ENCODE measurements at places on chromosomes 4 and X.

GRCh38 chrX:22314211-22314610 lies 41.5 kb downstream of the CBLL2 start:
- no peak for DNase-seq

DNA sequence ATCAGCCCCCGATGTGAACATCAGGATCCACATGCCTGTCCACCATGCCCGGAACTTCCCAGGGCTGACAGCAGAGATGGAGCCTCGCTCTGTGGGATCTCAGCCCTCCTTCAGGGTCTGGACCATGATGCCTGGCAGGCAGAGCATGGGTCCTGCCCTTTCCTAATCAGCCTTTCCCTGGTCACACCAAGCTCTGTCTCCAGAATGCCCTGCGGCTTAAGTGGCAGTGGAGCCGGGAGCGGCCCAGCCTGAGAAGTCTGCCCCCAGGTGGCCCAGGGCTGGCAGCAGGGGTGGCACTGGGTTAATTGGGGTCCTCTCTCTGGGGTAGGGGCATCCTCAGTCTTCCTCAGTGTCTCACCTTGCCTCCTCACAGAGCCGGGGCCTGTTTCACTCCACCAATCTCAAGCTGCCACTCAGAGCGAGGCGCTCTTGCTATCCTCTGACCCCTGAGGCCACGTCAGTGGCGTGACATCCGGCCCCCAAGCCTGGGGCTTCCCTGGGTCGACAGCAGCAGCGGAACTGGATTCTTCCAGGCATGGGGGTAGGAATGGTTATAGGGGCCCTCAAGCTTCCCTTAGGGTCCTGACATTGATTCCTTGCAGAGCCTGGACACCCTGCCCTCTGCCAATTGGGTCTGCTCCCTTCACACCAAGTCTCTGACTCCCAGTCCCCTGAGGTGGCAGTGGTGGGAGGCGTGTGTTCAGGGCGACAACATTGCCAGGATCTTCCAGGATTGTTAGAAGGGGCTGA lies 20.8 kb upstream of the TMEM185A start:
- DNase-seq, result no peak

GRCh38 chrX:78747971-78748370 lies 451 bp downstream of the LPAR4 start:
- no peak for DNase-seq

- no peak for DNase-seq
These were observed 2.4 kb downstream of the RCHY1 start for GRCh38 chr4:75511841-75512240.

GRCh38 chr4:110704748-110705439 lies 82.0 kb upstream of the PITX2 start:
- no peak for DNase-seq

- DNase-seq, result no peak
These were observed 98.9 kb downstream of the CPEB2 start for GRCh38 chr4:15100994-15101695.

GRCh38 chrX:118153270-118153669 lies 36.7 kb upstream of the KLHL13 start:
- no peak for DNase-seq

- no peak for DNase-seq
These were observed 78.6 kb downstream of the HAUS3 start for GRCh38 chr4:2163311-2163821.

DNA sequence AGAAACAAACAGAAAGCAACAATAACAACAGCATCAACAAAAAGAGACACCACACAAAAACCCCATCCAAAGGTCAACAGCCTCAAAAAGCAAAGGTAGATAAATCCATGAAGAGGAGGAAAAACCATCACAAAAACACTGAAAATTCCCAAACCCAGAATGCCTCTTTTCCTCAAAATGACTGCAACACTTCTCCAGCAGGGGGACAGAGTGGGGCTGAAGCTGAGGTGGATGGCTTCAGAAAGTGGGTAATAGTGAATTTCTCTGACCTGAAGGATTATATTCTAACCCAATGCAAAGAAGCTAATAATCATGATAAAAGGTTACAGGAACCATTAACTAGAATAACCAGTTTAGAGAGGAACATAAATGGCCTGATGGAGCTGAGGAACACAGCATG lies 888.2 kb downstream of the RAB28 start:
- no peak for DNase-seq

DNA sequence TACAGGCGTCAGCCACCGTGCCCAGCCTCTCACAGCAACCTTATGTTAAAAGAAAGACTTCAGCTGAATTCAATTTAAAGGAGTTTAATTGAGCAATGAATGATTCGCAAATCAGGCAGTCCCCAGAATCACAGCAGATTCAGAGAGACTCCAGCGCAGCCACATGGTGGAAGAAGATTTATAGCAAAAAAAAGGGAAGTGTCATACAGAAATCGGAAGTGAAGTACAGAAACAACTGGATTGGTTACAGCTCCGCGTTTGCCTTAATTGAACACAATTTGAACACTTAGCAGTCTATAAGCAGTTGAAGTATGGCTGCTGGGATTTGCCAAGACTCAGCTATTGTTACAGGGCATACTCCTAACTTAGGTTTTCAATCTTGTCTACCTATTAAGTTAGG lies 19.8 kb downstream of the CENPVL3 start:
- DNase-seq, result no peak

DNA sequence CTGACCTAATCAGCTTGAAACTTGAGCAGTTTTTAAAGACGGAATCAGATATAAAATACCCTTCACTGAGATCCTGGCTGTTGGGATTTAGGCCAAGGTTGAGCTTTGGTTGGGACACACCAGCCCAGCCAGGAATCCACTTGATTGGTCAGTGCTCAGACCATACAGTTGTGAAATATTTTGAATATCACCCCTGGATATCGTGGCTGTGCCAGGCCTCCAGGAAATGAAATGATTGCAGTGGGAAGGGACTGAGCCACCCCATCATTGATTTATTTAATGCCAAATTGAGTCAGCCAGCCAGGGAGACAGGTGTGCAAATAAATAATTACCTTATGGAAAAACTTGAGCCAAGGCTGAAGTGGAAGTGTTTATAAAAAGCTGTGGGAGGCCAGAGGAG lies 128.4 kb upstream of the SCML1 start:
- DNase-seq, result no peak

GRCh38 chr4:56723201-56723605 lies 42.1 kb upstream of the HOPX start:
- no peak for DNase-seq

DNA sequence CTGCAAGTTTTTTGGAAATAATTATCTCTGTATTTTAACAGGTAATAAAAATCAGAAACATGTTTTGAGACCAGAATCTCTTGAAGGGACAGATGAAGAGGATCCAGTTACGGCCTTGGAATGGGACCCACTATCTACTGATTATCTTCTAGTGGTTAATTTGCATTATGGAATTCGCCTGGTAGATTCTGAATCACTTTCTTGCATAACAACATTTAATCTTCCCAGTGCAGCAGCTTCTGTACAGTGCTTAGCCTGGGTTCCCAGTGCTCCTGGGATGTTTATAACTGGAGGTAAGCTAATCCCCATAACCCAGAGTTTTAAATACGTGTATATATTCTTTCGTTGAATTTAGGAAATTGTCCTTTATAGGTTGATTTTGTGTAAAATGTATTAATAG lies 59.4 kb downstream of the WDR17 start:
- no peak for DNase-seq

DNA sequence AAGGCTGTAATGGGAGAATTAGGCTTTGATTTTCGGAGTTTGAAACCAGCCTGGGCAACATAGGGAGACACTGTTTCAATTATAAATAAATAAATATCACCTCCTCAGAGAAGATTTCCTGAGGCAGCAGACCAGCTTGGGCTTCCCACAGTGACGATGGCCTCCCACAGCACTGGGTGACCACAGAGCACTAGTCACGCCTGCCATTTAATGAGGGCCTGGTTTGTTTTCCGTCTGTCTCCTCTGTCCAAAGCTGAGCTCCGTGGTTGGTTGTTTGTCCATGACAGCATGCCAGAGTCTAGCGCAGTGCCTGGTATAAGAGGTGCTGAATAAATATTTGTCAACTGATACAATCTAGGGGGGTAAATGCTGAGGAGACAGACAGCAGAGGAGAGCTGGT lies 10.4 kb upstream of the PDGFRA start:
- no peak for DNase-seq

DNA sequence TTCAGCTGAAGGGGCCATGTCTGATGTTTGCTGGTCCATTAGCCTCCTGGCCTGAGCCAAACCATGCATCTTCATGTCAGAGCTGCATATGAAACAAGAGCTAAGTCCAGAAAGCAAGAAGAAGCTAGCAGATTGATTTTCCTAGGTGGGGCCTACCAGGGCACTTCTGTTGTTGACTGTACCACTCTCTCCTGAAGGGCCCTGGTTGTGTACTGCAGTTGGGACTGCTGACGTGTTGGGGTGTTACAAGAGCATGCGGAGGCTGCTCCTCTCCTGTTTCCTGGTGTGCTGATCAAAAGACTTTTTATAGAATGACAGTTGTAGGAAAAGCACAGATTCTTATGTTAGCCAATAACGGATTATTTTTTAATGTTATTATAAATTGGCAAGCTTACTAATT lies 145.1 kb downstream of the TBL1X start:
- no peak for DNase-seq

DNA sequence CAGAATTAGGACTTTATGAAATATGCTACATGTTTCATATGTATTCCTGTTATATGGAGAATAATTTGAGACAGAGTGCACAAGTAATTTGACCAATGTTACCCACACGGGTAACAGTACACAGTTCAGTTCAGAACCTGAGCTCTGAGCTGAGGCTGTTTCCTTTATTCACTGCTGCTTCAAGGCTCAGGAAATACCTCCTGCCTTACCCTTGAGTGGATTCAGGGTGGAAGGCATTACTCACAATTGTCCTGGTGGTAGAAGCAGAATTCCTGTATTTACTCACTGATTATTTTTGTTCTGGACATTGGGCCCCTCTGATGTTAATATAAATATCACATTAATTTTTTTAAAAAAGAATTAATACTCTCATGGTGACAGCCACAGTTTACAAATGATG lies 73.5 kb upstream of the CAMK2D start:
- DNase-seq, result no peak

DNA sequence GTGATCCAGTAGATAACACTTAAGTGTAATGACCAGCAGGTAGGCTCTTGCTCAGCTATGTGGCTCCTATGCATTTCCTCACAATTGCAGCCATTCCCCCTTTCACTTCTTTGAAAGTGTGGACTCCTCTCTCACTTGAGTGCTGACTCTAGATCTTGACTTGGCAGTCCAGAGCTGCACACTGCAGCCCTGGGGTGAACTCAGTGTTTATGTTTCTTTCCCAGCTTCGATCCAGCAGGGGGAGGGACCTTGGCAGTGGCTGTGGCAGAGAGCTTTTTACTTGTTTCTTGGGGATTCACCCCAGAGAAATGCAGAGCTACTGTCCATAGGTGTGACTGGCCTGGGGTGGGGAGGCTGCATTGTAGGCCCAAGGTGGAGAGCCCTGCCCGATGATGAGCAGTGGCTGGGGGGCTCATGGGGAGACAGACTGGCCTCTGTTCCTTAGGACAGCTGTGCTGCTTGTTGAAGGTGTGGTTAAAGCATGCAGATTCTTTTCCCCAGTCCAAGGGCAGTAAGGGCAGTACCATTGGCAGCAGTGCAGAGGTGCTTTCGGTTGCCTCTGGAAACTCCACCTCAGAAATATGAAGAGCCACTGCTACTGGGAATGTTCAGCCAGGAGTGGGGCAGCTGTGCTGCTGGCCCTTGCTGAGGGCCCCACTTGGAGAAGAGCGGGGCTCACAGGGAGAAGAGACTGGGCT lies 134.7 kb downstream of the SH3BGRL start:
- no peak for DNase-seq

DNA sequence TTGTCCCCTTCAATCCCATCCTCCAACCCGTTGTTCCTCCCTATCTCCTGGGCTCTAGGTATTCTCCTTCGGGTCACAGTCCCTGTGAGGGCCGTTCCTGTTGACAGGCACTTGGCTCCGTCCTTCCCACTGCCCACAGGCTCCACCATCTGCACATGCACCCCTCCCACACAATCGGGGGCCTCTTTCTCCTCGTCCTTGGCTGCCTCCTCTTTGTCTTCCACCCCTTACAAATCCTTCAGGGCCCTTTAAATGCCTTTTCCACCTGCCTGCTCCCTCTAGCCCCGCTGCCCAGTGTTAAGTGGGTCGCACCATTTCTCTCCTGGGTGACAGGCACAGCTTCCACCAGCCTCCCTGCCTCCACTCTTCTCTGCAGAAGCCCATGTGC lies 2.7 kb upstream of the AVPR2 start:
- no peak for DNase-seq

DNA sequence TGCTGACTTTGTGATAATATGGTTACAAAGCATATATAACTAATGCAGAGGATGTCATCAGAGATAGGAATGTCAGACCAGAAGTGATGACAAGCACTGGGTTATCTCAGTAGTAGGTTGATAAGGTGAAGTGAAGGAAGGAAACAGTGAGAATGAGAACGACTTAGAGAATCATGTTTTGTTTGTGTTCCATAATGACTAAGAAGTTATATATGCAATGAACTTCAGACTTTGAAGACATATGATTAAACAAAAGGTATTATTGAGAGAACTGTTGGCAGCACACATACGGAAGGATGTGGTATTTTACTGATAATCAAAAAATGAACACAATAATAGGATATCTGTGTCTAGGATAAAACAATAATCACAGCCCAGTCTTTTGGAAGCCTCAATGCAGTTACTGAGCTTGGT lies 18.3 kb upstream of the HHIP start:
- no peak for DNase-seq

- DNase-seq, result no peak
These were observed 132.8 kb downstream of the DLG3 start for GRCh38 chrX:70577442-70577841.

DNA sequence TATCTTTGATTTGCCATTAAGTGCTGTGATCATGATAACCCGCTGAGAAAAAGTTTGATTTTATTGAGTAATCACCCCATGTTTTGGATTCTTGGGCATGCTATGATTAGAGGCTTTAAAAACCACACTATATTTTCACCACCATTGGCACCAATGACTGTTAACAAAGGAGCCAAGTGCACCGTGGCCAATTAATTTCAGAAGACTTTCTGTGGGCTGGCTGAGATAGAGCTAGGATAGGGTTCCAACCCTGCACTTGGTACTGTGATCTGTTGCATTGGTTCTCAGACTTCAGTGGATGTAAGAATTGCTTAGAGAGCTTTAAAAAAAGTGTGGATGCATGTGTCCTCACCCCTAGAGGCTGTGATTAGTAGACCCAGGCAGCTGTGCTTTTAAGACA lies 32.4 kb downstream of the OCRL start:
- no peak for DNase-seq

GRCh38 chrX:1902901-1903235 lies 288.0 kb downstream of the ASMT start:
- DNase-seq, result no peak

- no peak for DNase-seq
These were observed 99.3 kb upstream of the GRIA3 start for GRCh38 chrX:123084797-123085196.
